ENCODE measurements at places on chromosomes 7 and 10.

GRCh38 chr7:122552769-122553168 is 146.1 kb downstream of the RNF133 start:
- no peak for DNase-seq

DNA sequence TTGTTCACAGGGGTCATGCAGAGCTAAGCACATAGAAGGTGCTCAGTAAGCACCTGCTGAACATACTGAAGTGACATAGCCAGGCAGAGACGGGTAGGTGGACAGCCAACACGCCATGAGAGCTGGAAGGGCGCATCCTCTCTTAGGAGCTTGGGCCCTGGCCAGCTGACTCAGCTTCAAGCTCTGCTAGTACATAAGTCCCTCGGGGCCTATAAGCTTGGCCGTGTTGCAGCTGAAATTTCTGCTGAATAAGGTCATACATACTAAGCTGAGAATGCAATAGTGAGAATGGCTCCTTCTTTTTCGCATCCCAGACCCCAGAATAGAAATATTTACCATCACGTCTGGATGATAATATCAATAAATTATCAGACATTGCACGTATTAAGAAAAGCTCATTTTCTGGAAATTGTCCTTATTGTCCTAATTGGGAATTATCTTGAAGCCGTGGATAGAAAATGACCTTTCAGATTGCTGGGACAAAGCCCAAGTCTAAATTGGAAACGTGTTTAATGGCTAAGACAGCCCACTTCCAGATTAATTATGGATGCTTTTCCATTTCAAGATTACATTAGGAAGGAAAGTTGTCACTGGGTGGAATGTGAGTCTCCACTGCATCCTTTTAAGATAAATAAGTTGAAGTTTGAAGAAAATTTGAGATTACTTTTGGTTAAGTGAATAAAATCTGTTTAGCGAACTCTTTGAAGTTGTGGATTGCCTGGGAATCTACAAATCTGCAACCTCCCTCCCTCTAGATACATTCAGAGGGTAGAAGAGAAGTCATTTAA is 287.1 kb upstream of the C7orf33 start:
- DNase-seq = peak; percentile 59

- DNase-seq = no peak
Observed at GRCh38 chr7:100449190-100449795, 13.0 kb upstream of the PPP1R35 start.

- DNase-seq = no peak
Observed at GRCh38 chr10:97483506-97483905, 14.7 kb downstream of the MMS19 start.

- DNase-seq = no peak
Observed at GRCh38 chr7:139991911-139992310, 70.8 kb downstream of the PARP12 start.

- DNase-seq = peak; percentile 38
Observed at GRCh38 chr7:36440880-36441279, 51.2 kb downstream of the ANLN start.

- no peak for DNase-seq
Observed at GRCh38 chr10:4373098-4373497, 452.9 kb upstream of the AKR1E2 start.

DNA sequence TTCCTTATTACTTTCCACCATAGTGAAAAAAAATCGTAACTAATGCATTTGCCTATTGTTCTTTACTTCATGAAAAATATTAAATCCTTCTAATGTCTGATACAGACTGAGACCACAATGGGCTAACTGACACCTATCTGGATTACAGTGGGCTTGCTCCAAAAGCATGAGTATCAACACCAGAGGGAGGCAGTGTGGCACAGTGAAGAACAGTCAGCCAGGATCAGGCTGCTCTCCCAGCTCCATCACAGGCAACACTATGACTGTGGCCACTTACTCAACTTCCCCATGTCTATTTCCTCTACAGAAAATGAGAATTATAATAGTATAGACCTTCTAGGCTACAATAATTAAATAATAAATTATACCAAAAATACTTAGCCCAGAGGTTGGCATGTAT is 97.2 kb downstream of the SLC25A13 start:
- DNase-seq = peak; percentile 37

DNA sequence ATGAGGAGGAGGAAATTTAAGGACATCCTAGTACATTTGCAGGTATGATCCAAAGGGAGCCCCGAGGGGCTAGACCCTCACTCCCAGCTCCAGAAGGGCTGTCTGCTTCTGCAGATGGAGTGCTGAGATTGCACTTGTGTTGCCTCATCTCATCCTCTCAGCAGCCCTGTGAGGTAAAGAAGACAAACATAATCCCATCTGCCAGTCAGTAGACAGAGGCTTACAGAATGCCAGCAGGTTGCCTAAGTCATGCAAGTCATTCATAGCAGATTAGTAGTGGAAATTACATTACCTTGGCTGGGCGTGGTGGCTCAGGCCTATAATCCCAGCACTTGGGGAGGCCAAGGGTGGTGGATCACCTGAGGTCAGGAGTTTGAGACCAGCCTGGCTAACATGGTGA is 45.4 kb downstream of the BLVRA start:
- peak; percentile 99 for DNase-seq
